CD4-positive, alpha-beta T cell treated with Interleukin-2 at 100 ng/mL for 4 hours (primary cell): ENCODE measurements at places on chromosomes 1 and 21.
A peak's percentile ranks its signal among the peaks of the same experiment; 100 is the strongest.

- DNase-seq: no peak
Observed at GRCh38 chr1:236403905-236404696, 10.0 kb downstream of the EDARADD start.

DNA sequence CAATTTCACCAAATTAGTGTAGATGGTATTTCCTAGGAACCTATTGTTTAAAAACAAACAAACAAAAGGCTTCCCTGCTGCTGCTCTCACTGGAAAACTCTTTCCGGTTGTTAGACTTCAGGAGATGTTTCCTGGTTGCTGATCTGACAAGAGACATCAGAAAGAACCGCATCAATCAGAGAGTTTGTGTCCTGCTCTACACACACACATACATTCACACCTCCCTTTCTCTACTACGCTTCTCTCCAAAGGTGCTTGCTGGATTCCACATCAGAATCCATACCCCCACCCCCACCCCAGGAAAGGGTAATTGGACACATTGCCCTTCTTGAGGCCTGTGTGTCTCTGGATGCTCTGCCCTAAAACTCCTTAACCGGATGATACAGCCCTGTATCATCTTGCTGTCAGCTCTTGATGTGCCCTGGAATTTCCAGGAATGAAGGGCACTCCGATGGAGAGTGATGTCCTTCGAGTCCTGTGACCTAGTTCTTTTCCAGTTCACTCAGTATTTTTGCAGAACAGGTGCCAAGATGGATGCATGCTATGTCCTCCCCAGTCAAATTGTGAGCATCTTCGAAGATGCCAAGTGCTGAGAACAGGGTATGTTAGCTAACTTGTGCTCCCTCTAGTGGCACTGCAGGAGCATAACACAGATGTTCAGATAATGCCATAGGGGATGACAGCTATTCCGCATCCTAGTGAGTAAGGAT, 113.7 kb upstream of the SLC35F3 start:
- peak; percentile 35 for DNase-seq

DNA sequence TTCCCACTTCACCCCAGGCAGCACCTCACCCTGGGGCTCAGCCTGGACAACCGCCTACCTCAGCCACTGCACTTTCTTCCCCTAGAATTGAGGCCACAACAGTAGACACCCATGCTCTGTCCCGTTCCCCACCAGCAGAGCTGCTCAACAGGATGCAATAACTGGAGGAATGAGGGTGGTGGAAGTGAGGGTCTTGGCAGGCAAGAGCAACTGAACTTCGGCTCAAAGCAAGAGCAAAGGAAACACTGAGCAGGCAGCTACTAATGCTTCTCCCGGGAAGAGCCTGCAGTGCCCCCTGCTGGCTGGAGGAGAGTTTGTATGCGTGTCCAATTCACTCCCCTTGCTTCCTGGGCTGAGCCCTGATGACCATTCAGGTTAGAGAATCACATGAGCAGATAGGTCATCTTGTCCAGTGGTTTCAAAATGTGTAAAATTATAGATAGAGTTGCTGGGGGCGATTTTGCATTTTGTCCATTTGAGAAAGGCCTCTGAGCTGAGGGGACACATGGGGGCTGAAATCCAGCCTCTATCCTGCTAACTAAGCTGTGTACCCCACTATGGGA, 13.9 kb downstream of the NT5C1A start:
- peak; percentile 66 for DNase-seq

GRCh38 chr1:54439550-54440223, 33.5 kb upstream of the SSBP3 start:
- no peak for DNase-seq

DNA sequence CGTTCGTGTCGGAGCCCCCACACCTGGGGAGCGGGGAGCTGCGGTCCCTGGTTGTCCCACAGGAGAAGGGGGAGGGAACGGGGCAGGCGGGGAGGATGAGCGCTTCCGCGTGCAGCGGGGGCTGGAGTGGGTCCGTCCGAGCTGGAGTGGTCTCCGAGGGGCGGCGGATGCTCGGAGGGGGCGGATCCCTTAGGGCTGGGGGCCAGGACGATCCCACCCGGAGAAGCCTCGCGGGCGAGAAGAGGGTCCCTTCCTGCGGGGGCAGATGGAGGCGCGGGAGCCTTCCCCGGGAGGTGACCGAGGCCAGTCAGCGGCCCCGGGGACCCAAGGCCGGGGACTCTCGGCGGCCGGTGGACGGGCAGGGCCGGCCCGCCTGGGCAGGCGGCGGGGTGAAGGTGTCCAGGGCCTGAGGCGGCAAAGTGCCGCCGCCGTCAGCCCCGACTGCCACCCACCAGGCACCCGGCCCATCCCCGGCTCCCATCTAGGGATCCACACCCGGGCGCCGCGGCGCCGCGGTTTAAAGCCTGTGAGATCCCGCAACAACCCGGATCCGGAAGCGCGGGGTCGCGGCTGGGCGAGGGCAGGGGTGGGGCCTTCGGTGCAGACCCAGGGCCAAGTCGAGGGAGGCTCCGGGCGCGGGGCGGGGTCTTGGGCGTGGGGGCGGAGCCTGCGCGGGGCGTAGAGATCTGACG, 5.3 kb upstream of the CCDC27 start:
- peak; percentile 88 for DNase-seq

DNA sequence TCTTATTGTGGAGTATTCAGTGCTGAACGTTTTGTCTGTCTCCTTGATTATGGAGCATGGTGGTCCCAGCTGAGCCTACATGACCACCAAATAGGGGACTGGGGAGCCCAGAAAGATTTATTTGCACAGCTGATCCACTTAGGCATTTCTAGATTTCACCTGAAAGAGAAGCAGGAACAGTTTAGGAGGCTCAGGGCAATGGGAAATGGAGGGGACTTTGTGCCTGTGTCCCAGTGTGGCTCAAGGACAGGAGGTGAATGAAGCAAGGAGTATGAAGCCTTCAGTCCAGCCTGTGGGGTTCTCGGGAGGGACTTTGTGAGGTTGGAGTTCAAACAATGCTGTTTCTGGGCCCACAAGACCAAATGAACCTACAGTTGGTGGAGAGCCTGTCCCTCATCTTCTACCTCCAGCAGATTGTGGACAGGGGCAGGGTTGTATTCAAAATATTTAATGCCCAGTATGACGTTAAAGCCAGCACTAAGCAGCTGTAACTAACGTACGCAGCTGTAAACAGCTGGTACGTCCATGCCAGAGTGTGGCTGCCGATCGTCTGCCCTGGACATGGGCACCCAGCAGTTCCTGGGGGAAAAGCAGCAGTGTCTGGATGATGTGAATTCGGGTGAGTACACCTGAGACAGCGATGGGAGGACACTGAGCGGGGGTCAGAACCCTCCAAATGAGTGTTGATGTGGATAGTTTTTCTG, 164.9 kb upstream of the RAB4A start:
- DNase-seq: no peak

DNA sequence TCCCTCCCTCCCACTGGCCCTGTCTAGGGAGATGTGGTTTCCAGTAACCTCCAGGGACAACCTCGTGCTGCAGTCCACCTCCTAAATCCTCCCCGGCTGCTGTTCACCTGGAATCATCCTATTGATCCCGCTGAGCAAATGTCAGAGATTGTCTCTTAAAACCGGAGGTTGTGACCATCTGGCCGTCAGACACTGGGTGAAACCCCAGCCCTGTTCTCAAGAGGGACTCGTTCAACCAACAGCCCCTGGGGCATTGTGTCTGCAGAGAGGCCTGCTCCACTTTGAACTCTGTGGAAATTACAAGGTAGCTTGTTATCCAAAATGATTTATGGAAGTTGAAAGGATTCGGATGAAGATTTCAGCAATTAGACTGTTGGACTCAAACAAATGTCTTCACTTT, 498.0 kb downstream of the MATN1 start:
- no peak for DNase-seq

DNA sequence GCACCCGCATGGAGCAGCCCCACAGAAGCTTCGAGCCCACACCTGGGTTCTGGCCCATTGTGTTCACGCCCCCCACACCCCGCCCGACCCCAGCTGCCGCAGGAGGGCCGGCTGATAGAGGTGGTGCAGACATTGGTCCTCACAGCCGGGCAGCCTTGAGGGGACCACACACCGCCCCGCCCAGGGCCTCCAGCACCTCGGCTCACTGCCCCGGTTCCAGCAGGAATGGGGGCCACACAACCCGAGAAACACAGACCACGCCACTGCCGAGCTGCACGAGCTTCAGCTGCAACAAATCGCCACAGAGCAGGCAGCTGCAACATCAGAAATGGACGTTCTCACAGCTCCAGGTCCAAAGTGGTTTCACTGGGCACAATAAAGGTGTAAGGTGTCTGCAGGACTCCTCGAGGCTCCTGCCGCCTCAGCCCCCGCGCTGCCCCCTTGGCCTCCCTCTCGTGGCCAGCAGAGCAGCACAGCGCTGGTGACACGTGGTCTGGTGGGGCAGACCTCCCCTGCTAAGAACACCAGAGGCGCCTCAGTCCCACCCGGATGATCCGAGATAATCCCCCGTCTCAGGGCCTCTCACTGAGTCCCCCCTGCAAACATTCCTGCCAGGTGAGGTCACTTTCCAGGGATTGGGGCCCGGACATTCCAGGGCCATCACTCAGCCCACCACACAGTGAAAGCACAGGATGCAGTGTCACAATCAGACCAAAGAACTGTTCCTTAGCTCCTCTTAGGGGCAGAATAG, 62.3 kb upstream of the ADARB1 start:
- no peak for DNase-seq

DNA sequence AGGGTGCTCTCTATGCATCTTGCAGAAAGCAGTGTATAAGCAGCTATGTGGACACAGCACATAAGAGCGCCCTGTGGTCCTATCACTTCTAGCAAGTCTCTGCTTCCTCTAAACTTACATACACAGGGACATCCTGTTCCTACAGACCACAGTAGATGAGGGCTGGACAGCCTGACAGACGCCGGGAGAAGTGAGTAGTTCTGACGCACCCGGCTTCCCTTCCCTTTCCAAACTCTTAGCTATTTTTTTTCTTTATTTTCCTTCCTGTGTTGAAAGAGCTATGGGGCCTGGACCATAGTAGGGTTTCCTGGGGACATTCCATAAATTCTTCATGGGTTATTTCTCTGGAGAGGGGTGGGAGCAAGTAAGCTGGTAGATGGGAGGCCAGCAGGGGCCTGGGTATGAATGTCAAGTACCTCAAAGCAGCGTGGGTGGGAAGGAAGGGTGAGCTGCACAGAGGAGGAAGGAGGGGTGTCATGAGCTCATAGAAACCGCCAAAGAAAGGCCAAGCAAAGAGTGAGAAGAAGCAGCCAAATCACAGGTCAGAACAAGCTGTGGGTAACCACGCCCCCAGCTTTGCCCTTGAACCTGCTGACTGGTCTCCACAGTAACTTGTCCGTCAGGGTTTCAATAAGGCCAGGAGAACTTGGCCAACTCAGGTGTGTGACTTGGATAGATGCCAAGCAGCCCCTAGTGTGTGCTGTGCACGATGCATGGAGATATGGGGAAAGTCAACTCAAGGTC, 36.6 kb downstream of the PLXNA2 start:
- DNase-seq: no peak

DNA sequence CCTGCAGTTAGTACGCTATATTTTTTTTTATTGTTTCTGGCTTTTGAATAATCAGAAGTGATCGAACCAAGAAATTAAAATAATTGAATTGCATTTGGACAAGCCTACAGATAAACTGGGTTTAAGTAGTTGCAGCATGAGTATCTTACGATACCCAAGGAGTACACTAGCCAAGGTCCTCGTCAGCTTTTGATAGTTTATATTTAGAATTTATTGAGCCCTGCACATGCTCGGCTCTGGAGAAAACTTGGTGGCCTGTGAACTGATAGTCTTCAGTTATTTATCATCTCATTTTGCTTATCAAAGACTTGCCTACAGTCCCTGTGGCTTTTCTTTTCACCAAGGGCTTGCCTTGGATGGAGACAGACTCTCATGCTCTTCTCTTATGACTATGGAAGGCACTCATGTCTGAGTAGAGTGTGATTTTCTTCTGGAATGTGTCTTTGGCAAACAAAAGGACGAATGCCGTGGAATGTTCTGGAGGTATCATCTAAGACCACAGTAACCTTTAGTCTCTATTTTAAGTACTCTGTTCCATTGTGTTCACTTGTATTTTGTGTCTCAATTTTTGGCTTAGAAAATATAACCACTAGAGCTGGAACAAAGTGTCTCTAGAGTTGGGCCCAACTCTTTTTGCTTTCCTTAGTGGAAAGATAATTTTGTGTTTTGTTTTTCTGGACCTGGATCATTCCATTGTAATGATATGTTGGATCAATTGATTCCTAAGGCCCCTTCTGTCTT, 35.9 kb downstream of the BCL9 start:
- DNase-seq: no peak

DNA sequence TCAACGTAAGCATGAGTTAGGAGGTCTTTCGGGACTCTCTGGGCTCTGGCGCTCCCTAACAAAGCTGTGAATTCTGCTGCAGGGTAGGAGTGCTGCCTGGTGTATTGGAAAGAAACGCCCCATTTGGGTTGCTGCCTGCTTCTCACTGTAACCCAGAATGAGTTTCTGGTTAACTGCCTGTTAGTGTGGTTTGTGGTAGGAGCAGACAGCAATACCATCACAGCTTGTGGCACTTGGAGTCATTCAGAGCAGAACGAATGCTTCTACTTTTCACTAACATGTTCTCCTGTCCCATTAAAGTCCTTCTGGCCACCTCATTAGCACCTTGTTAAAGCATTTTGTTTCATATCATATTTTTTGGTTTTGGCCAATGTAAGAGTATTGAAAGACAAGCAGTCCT, 18.1 kb downstream of the MAP3K7CL start:
- DNase-seq: no peak

- DNase-seq: no peak
Observed at GRCh38 chr1:194293851-194294405, 1107.5 kb upstream of the B3GALT2 start.

DNA sequence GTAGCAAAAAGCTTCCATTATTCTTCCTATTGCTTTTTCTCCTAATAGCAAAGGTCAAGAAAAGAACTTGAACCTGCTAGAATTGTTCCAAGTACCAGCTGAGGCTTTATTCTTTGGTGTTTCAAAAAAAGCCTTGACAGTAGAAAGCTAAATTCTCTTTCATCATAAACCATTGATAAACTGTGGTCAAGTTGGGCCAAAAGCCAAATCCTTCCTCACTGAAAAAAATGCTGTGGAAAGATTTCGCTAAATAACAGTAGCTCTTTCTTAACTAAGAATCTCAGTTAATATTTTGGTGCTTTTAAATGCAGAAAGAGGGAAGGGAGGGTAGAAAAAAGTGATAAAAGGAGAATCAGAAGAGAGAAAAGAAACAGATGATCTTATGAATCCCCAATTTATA, 14.0 kb upstream of the JAM2 start:
- DNase-seq: no peak

GRCh38 chr1:192678099-192678498, 42.2 kb downstream of the RGS13 start:
- DNase-seq: no peak
